Progenitor cell of endocrine pancreas (in vitro differentiated cells): ENCODE measurements at places on chromosomes 16 and 17.

DNA sequence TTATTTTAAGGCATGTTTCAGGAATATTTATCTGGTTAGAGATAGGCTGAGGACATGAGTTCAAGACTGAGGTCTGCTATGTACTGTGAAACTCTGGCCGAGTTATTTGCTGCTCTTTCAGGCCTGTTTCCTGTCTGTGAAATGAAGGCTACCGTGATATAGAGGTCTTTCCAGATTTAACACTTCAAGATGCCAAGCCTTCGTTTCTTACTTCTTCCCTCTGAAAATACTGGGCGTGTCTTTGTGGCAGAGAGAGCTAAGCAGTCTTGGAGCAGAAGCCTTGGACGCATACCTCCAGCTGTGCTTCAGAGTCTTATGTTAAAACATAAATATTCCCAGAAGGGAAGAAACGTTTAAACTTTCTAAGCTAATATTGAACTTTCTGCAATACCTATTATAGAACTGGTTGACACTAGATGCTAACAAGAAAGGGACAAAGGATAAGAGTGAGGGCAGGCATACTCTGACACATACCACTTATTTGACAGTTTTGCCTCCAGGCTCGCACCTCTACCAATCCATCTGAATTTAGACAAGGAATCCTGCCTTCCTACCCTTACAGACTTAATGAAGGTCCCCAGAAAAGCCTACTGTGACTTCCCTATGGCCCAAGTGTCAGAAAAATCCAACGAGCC, 17.5 kb downstream of the WIPI1 start:
- DNase-seq: no peak

DNA sequence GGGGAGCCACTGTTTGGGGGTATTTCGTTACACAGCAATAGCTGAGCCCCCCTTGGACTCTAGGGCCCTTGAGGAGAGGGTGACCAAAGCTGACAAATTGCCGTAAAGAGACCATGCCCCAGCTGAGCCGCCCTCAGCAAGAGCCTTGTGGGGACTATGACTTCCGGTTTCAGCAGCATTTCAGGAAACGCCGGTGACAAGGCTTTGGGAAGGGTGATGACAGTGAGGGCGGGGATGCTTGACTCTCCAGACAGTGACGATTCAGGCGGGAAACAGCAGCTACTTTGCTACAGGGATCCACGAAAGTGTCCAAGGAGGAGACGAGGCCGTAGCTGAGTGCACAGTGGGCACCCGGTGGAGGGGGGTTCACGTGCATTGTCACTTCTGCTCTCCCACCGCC, 360.8 kb downstream of the C16orf95 start:
- no peak for DNase-seq

DNA sequence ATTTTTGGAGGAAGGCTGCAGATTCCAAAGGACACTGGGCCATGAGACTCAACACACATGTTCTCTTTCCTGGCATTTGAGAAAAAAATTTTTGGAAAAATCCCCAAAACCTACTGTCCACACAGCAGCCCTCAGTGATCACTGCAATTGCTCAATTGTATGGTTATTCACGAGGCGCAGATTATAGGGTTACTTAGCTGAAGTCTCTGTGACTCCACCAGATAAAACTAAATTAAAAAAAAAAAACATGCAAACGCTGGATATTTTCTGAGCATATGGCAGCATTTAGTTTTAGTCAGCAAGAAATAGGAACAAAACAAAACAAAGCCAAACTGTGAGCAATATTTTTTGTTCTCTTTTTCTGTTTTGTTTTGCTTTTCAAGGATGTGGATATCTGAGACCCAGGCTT, 83.8 kb upstream of the FAM20A start:
- DNase-seq: no peak

GRCh38 chr16:75096656-75097055, 19.9 kb downstream of the LDHD start:
- DNase-seq: no peak

- no peak for DNase-seq
These were observed 191.8 kb downstream of the XYLT1 start for GRCh38 chr16:17278988-17279387.

GRCh38 chr16:15873301-15873700, 15.1 kb downstream of the CEP20 start:
- no peak for DNase-seq
